Endodermal cell (in vitro differentiated cells): ENCODE measurements at places on chromosomes 2 and 18.

DNA sequence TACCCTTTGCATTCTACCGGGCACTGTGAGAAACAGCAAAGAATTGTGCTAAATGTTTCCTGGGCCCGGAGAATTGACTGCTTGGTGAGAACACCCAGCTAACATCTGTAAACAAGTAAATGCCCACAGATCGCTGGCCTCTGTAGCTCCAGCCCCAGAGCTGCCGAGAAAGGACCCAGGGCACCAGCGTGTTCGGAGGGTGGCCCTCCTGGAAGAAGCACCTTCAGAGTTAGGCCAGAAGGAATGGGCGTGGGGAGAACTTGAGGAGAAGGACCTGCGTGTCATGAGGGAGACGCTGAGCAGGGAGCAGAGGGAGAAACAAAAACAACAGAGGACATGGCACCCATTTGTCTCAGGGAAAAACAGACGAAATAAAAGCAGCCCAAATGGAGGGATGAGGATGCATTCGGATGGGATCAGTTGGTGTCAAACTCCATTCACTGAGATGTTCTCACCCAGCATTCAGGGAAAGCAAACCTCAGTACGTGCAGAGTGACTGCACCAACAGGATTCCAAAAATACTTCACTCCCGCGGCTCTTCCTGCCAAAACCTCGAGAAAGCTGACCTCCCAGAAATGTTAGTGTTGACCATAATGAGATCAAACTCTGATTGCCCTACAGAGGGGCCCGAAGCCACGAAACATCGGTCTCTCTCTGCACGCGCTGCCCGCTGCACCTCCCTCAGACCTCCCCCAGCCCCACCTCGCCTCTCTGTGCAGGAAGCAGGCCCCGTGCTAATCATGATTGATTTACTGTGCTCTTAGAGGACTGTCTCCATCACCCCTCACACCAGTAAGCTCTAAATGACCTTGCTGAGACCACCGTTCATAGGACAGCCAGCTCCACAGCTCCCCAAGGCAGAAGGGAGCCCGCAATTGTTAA is 376.3 kb upstream of the SALL3 start:
- no peaks in the 10 kb centered on the region for H3K36me3 ChIP-seq
- H3K4me3 ChIP-seq = no peak overlapping the region
- H3K4me1 ChIP-seq = no peaks in the 10 kb centered on the region
- no peaks in the 10 kb centered on the region for H3K27me3 ChIP-seq
- no peak overlapping the region for H3K27ac ChIP-seq

GRCh38 chr2:113741091-113741490 is 15.4 kb downstream of the SLC35F5 start:
- no peak overlapping the region for H3K4me3 ChIP-seq
- H3K36me3 ChIP-seq = peaks cover 86% of the 10 kb centered on the region
- DNase-seq = no peak
- no peak overlapping the region for H3K27ac ChIP-seq

- no peaks in the 10 kb centered on the region for H3K36me3 ChIP-seq
- DNase-seq = no peak
- no peak overlapping the region for H3K4me3 ChIP-seq
- H3K4me1 ChIP-seq = no peaks in the 10 kb centered on the region
- no peak overlapping the region for H3K27ac ChIP-seq
- no peaks in the 10 kb centered on the region for H3K27me3 ChIP-seq
These were observed 171.8 kb downstream of the CYRIA start for GRCh38 chr2:16493788-16494187.

DNA sequence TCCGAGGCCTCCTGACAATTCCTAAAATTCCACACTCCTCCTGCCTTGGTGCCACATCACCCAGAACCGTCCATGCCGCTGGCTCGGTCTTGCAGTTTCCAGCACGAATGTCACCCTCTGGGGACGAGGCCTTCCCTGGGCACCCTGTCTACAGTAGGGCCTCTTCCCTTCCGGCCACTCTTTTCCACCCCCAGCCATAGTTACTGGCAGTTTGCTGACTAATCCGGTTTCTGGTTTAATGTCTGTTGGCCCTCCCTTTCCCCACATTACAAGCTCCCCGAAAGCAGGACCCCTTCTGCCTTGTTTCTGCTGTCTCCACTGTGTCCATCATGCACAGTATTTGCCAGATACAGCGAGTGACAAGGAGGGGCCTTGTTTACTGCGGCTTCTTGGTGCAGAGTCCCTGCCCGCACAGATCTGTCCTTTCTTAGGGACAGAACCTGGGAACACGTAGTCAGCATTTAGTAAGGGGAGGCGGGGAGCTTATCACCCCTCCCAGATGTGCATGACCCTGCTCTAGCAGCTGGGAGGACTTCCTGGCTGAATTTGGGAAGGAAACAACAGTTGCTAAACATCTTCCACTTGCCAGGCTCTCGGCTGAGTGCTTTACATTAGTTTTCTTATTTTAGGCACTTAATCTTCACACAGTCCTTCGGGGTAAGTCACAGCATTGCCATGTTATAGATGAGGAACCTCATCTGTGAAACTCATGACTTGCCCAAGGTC is 23.6 kb upstream of the CATIP start:
- peak; percentile 42 for DNase-seq
- no peak overlapping the region for H3K27ac ChIP-seq
- no peak overlapping the region for H3K4me3 ChIP-seq
- no peaks in the 10 kb centered on the region for H3K36me3 ChIP-seq

DNA sequence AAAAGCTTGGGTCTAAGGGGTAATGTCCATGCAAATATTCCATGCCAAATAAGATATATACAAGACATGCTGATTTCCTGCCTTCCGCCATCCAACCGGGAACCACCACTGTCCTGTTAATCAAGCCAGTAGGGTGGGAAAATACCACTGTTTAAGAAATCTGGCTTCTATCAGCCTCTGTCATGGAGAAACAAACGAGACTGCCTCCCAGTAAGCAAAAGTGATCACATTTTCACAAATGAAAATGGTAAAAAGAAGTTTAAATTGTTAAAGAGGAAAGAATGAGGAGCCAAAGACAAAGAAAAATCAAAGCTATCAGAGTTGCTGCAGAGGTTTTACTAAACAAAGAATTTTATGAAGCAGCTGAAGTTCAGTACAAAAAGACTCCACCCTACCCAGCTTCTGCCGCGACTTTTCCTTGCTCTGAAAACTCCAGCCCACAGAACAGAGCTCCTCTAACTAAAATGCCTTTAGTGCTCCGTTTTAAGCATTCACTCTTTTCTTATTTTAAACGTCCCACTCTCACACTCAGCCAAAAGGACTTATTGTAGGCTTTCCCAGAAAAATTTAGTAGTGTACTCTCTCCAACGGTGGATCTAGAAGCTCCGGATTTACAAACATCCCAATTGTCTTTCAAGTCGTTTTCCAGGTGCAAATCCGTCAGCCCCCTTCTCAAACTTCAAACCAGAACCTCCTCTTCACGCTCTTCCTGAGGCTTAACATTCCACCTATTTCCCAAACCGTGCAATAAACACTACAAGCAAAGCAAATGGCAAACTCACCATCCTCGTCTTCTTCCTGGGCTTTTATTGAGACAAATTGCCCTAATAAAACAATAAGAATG is 613 bp downstream of the COL5A2 start:
- H3K4me3 ChIP-seq = peak overlapping the region; percentile 96

DNA sequence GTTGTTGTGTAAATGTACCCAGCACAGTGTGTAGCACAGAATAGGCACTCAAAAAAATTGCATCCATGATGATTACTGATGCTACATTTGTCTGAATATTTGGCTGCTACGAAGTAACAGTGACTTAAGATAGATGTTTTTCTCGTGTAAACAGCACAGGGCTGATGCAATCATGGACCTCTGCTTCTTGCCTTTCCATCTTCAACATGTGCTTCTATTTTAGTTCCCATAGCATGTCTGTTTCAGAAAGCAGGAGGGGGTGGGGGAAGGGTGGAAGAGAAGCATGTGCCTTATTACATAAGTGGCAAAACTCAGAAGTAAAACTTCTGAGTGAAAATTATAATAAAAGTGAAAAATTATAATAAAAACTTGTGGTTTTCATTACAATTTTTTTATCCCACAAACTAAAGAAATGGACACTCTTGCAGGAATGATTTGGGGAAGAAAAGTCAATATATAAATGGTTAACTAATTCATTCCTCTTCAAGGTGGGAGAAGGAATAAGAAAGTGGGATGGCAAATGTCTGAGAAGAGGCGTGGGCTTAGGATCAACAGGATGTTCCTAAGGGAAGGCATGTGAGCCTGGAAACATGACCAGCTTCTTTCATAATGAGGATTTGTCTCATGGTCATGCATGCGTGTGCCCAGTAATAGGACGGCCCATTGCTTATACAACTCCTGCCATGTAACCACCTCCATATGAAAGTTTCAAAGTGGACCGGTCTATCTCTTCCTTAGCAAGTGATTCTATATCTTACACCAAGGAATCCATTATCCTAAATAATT is 27.2 kb downstream of the CCBE1 start:
- peaks cover 7% of the 10 kb centered on the region for H3K27me3 ChIP-seq
- H3K36me3 ChIP-seq = no peaks in the 10 kb centered on the region
- peaks cover 8% of the 10 kb centered on the region for H3K4me1 ChIP-seq
- no peak overlapping the region for H3K4me3 ChIP-seq
- DNase-seq = no peak
